ENCODE measurements at places on chromosomes 2 and 18.

DNA sequence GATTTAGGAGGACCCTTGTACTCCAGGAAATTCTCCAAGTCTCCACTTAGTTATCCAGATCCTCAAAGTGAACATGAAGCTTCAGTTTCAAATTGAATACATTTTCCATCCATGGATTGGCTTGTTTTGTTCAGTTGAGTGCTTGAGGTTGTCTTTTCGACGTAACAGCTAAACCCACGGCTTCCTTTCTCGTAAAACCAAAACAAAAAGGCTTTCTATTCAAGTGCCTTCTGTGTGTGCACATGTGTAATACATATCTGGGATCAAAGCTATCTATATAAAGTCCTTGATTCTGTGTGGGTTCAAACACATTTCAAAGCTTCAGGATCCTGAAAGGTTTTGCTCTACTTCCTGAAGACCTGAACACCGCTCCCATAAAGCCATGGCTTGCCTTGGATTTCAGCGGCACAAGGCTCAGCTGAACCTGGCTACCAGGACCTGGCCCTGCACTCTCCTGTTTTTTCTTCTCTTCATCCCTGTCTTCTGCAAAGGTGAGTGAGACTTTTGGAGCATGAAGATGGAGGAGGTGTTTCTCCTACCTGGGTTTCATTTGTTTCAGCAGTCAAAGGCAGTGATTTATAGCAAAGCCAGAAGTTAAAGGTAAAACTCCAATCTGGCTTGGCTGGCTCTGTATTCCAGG lies at the start of gene CTLA4:
CTLA4 (plus strand) TSS at position 211 of the 640 bp plus-strand sequence; CDS start at position 383, 172 bp downstream.
- no peak for DNase-seq

DNA sequence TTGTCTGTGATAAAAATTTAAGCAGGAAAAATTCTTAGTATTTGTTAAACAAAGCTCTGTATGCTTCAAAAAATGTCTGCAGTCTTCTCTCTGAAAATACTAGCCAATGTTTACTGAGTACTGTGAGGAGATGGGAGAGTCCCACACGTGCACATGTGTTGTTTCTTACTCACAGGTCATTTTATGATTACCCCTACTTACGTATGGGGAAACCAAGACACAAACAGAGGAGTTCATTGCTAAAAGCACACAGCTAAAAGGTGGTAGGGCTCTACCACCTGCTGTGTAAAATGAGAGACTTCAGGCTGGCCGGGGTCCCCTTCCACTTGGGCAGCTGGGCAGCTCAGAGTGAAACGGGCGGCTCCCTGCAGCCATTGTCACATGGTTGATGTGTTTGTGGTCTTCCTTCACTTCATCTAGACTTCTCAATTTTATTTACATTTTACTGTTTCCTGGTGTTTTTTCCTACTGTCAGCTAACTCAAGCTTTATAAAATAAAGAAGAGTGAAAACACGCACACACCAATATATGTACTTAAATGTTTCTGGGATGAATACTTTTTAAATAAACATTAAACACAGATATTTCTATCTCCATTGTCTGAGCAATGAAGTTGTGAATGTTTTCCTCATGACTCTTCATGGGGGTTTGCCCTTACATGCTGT lies 71.2 kb downstream of the MBP start:
- no peak for DNase-seq

DNA sequence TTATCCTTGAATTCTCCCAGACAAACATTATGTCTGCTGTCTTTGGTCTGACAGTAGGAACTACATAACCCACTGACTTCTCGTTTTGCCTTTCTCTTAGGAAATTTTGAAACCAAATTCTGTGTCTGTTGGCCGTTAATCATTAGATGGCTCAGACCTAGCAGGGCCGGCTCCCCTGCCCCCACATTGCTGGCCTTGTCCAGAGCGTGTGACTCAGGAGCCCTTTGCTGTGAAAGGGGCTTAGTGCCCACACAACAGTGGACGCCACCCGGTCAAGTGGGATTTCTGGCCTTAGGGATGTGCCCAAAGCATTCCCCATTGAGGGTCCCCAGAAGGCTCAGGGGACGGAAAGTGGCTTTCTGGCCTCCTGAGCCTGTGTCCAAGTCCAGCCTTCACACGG lies 137.5 kb downstream of the CTIF start:
- DNase-seq = no peak

DNA sequence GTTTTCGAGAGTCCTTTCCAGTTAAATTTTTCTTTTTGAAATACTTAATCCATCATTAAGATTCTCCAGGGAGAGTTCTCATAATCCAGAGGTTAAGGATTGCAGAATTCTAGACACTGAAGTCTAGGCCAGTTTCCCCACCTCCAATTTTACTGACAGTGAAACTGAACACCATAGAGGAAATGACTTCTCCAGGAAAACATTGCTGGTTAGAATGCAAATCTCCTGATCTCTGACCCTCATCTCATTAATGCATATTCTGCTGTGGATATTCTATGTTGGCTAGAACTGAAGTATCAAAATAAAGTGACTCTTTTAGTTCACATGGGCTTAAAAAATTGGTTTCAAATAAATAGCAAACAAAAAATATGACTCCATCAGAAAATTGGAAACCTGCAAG lies 105.8 kb upstream of the UGP2 start:
- no peak for DNase-seq

DNA sequence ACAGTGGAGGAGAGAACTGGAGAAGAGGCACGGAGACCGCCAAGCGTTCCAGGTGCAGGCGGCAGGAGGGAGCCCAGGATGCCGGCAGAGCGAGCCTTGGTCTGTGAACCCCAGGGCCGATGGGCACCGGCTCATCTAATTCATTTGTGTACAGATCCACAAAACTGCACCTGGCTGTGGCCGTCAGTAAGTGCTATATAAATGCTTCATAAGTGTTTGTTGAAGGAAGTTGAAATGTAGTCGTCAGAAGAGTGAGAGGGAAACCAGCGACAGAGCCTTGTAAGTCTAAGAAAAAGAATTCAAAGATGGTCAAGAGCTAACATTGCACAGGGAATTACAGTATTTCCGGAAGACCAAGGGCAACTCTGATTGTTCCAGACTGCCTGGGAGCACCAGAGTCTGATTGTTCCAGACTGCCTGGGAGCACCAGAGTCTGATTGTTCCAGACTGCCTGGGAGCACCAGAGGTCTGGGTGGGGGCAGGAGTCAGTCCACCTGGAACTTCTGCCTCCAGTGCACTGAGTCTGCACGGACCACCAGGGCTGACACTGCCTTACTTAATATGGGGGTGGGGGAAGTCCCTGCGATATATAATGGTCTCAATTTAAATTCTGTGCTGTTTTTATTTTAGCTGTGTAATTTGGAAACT lies 112.3 kb downstream of the BCL2 start:
- DNase-seq = no peak

DNA sequence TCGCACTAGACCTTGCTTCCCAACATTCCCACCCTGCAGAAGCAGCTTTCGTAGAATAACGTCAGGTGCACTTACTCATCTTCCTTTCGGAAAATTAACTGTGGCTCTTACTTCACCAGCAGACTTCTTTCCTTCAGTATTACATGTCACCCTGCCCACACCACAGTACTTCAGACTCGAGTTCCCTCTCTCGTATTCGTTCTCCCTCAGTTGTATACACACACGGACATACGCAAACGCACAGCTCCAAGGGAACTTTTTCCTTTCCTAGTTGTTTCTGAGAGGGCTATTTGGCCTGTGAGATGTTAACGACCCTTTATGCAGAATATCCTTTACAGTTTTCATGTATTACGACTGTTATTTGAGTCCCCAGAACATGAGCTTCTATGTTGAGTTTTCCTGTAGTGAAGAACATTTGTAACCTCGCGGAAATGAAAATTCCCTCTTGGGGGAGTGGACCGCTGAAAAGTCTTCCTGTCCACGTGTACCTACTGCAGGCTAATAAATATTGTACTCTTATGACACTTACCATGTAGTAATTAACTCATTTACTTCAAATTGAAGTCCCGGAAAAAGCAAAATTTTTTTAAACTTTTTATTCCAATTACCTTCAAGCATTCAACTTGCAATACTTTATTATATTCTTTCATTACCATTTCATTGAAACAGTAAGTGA lies 908 bp downstream of the ERLEC1 start:
- DNase-seq = peak; percentile 13

- DNase-seq = no peak
These were observed 54.4 kb downstream of the VAPA start for GRCh38 chr18:9968081-9968848.

DNA sequence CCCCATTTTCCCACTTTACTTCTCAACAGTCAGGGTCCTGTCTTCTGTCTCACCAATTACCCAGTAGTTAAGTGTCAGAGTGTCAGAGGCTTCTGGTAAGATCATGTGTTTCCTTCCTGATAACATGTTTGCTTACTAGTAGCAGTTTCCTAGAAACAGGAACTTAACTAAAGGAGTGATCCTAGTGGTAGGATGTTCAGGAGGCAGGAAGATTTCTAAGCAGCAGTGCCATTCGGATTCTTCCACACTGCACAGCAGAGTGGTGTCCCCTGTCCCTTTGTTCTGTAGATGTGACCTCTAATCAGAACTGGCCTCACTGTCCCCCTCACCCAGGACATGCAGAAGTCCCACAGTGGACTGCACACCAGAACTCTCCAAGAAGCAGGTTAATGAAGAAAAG lies 221.8 kb upstream of the OSR1 start:
- no peak for DNase-seq

- no peak for DNase-seq
These were observed 94.7 kb downstream of the COL6A3 start for GRCh38 chr2:237319086-237319820.

- DNase-seq = no peak
These were observed 95.8 kb downstream of the KYNU start for GRCh38 chr2:142973160-142973821.

GRCh38 chr2:130765464-130765863 lies 10.1 kb downstream of the AMER3 start:
- DNase-seq = no peak

- no peak for DNase-seq
These were observed 27.7 kb downstream of the MYL1 start for GRCh38 chr2:210287301-210287700.

DNA sequence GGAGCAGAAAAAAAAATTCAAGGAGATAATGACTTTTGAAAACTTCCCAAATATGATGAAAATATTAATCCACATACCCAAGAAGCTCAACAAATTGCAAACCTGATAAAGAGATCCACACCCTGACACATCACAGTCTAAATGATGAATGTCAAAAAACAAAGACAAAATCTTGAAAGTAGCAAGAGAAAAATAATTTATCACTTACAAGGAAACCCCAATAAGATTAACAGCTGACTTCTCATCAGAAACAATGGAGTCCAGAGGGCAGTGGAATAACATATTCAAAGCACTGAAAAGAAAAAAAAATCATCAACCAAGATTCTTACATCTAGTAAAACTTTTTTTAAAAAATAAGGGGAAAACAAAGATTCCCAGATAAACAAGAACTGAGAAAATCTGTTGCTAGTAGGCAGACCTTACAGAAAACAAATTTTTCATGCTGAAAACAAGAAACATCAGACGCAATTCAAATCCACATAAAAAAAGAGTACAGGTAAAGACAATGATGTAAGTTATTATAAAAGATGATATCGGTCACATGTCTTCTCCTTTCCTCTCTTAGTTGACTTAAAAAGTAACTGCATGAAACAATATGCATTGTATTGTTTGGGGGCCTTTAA lies 21.3 kb downstream of the SLC66A2 start:
- no peak for DNase-seq
